ENCODE measurements at places on chromosomes 12 and 14.

GRCh38 chr12:106219043-106219442, 28.8 kb downstream of the CKAP4 start:
- no peak for DNase-seq

GRCh38 chr12:84416626-84417025, 496.0 kb downstream of the SLC6A15 start:
- no peak for DNase-seq

DNA sequence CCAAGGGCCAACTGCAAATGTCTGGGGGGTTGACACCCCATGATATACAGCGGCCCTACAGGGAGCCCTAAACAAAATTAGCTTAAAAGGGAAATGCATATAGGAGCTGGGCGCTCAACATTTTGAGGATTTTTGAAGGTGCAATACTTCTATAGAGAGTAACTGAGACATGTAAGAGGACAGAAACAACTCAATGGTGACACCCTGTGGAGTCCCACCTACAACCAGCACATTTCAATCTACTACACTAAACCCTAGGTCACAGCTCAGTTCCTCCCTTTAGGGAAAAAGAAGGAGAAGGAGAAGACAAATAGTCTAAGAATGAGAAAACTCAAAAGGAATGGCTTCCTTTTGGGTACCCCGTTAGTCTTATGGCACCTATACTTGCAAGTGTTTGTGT, 1010.5 kb upstream of the NOVA1 start:
- no peak for DNase-seq

DNA sequence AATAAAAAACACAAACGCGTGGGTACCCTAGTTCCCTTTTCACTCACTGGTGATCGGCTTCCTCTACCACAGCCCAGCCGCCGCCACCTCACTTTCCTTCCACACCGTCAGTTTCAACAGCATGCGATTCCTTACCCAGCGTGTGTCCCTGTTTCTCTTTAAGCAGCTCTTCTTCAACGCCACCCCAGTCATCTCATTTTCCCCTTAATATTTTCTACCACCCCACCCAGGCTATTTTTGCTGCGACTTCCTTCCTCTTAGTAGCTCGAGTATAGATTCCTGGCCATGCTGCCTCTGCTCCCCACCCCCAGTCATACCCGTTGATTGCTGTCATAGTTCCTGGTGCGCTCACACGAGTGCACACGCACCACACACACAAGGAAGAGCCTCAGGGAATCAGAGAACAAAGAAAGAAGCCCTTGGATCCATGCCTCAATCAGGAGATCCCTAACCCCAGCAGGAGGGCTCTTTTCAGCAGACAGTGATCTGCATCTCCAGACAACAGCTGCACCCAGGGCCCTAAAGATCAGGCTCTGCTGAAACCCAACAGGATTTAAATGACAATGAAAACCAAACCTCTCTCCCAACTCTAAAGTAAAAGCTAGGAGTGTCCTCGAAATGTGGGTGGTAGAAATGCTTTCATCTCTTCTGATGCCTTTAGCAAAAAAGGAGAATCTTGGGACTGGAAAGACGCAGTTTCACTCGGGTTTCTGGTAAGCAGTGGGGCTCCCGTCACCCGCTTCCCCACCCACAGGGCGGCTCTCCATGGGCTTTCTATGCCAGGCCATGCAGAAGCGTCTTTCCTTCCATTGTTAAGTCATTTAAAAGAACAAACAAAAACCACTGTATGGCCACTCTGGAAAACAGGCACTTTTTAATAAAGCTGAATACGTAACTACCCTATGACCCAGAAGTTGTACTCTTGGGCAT, 23.8 kb downstream of the VPS37B start:
- peak; percentile 68 for DNase-seq

DNA sequence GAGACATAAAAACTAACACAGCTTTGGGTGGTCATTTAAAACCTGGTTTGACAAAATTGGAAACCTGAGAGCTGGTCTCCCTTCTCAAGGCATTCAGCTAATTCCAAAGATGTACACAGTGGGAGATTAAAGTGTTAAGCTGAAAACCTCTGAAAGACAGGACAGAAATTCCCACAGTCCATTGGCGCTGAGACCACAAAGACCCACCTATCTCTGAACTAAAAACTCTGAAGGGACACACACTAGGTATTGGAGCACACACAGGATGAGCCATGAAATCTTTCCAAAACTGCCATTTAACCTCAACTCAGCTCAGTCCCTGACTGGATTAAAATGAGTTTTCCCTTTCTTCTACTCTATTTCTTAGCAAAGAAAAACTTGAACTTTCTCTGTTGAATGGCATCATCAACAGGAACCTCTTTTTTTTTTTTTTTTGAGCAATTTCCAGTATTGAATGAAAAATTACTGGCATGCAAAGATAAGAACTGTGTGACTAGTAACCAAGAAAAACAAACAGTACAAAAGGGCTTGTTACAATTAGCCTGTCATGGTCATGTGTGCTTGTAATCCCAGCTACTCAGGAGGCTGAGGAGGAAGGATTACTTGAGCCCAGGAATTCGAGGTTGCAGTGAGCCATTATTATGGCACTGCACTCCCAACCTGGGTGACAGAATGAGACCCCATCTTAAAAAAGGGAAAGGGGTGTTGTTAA, 82.4 kb downstream of the IPO8 start:
- no peak for DNase-seq

DNA sequence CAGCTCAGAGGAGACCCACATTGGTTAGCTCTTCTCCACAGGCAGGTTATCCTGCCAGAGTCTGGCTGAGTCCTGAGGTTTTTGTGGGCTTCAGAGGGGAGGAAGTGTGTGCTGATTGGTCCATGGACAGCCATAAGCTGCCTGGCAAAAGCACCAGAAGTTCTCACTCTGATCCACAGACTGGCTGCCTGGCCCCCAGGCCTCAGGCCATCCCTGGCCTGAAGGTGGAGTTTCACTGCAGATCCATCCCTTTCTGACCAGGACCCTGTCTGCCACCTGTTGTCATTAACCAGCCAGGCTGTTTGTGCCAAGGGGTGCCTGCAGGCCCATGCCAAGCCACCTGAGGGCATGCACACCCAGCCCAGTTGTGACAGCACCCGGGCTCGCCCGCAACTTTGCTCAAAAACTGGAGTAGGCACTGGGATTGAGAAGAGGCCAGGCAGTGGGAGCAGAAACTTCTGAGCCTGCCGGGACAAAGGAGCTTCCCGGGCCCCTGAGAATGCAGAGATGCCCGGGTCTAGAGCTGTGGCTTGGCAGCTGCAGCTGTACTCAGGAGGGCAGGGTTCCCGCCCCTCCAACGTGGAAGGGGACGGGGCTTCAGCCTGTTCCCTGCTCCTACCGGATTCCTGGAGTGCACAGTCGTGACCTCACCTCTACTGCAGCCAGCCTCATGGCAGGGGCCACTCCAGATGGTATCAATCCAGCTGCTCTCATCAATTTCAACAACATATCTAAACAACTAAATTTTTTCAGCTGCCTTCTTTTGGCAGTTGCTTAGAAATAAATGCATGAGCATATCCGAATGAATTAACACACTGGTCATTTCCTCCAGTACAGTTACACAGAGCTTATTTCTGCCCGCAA, 1277.3 kb downstream of the SLC16A7 start:
- no peak for DNase-seq

Data from DMS79 (cell line).